Stimulated activated CD8-positive, alpha-beta memory T cell treated with anti-CD3 and anti-CD28 coated beads, Interleukin-7, amount 100 ng/mL, for 4 hours (primary cell): ENCODE measurements at places on chromosomes 5 and 9.

DNA sequence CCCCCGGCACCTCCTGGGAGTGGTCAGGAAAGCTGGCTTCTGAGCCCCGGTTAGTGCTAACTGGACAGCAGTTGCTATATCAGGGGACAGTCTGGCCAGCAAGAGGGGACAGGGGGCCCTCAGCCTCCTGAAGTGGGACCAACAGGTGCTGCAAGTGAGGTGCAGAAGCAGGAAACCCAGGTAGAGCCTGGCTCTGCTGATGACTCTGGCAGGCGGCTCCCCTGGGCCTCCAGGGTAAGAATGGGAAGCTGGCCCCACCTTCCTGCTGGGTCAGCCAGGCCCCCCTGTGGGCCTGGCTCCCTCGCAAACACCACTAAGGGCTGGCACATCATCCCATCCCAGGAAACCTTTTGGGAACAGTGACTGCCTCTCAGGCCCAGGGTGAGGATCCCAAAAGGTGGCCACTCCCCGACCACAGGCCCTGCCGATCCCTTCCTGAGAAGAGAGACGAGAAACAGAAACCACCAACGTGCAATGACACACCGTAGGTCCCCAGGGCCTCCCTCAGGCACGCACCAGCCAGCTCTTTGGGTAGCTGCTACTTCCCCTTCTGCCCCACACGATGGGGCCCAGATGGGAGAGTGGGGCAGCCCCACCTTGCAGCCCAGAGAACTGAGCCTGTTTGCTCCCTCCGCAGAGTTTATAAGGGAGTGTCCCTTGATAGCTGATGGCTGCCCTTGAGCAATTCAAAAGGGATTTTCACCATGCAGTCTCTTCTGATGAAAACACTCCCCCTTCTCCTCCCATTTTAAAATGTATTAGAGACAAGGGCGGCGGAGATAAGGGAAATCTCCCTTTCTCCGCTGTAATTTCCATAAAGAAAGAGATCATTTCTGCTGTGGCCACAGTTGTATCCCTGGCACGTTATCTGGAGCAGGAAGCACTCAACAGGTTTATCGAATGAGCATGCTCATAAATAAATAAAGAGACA lies 76.8 kb downstream of the STK10 start:
- peak; percentile 62 for DNase-seq

DNA sequence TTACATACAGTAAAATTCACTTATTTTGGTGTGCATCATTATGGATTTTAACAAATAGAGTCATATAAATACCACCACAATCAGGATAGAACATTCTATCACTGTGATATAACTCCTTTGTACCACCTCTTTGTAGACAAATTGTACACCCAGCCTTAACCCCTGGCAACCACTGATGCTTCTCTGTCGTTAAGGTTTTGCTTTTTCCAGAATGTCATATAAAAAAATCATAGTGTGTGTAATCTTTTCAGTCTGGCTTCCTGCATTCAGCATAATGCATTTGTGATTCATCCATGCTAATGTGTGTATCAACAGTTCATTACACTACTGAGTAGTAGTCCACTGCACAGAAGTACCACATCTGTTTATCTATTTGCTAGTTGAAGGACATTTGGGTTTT lies 81.2 kb downstream of the ARSB start:
- no peak for DNase-seq

GRCh38 chr5:170471551-170472178 lies 32.2 kb upstream of the KCNIP1 start:
- no peak for DNase-seq

- no peak for DNase-seq
Observed at GRCh38 chr5:55191165-55191564, 18.2 kb upstream of the CDC20B start.

GRCh38 chr5:140603734-140604133 lies 29.2 kb downstream of the CD14 start:
- DNase-seq, result no peak
